Mesothelial cell of epicardium (in vitro differentiated cells): ENCODE measurements at places on chromosomes 11 and 22.

- DNase-seq = no peak
Observed at GRCh38 chr11:10392095-10393079, 62.7 kb upstream of the AMPD3 start.

GRCh38 chr11:68213135-68213515 is at the start of gene KMT5B:
KMT5B (minus strand) TSS chr11:68213296; CDS start chr11:68190076, 23,220 bp downstream.
- DNase-seq = no peak

- no peak for DNase-seq
Observed at GRCh38 chr11:2933375-2934020, 4.3 kb upstream of the PHLDA2 start.

GRCh38 chr11:15286465-15286864 is 171.7 kb downstream of the INSC start:
- no peak for DNase-seq

DNA sequence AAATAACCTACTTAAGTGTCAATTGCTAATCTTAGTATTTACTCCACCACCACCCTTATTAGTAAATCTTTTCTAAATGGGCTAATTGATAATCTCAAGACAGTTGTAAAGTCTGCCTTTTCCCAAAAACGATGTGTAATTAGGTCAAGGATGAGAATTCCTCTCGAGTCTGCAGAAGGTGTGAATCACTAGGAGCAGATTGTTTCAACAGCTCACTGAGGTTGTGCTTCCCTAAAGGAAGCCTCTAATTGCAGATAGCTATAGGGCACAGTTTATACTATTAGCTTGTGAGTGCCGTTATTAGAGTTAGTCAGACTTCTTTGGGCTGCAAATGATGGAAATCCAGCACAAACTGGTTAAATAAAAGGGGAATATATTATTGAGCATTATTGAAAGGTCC is 84.9 kb downstream of the C11orf91 start:
- no peak for DNase-seq

- no peak for DNase-seq
Observed at GRCh38 chr11:110345743-110346142, 49.3 kb upstream of the RDX start.

GRCh38 chr22:48895831-48896765 is 931.6 kb downstream of the BRD1 start:
- peak; percentile 24 for DNase-seq

DNA sequence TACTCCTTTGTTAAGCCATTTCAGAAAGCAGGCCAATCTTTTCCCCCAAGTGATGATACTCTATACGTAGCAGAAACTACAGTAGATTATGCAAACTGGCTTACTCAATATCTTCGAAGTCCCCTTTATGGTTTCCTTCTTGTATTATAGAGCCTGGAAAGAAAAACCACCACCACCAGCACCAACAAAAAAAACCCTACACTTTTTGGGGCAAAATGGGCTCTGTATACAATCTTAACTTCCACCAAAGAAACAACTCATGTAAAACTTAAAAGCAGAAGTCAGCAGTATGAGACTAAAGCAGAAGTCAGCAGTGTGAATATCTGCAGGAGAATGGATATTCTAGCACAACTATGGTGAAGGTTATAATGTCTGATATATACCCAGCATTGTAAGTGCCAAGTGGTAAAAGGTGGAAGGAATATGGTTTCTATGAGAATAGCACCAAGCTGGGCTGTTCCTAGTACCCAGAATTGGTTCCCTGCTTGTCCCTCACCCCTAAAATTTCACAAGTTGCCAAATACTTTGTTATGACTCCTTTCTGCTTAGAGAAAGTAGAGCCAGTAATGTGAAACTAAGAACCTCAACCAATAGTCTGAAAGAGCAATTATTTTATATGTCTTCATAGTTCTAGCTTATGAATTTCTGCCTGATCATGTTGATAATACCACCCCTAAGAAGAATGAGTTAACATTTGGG is 252.1 kb downstream of the SBF2 start:
- no peak for DNase-seq

- no peak for DNase-seq
Observed at GRCh38 chr22:45475063-45475747, 27.5 kb upstream of the FBLN1 start.

DNA sequence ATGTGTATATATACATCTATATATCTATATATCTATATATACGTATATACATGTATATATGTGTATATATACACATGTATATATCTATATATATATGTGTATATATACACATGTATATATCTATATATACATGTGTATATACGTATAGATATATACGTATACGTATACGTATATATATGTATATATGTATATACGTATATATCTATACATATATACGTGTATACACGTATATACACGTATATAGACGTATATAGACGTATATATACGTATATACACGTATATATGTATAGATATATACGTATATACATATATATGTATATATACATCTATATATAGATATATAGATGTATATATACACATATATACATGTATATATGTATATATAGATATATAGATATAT is 25.1 kb upstream of the CAPRIN1 start:
- no peak for DNase-seq

DNA sequence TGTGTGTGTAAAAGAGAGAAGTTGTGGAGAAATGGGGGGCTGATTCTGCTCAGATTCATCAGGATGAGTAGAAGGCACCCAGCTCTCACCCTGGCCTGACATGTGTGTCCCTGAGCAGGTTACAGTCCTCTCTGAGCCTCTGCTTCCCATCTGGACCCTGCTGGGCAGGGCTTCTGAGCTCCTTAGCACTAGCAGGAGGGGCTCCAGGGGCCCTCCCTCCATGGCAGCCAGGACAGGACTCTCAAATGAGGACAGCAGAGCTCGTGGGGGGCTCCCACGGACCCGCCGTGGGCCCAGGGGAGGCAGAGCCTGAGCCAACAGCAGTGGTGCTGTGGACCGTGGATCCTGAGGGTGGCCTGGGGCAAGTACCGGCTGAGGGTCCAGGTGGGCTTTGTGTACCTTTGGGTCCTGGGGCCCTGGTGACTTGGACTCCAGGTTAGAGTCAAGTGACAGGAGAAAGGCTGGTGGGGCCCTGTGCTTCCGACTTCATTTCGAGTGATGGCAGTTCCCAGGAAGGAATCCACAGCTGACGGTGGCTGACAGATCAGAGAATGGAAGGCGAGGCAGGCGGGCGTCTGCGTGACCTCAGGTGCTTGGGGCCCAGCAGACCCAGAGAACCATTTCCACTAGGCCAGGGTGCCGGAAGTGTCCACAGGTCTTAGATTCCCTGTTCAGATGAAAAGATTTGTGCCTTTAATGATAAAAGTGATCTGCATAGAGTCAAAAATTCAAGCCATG is 21.9 kb downstream of the NEAT1 start:
- no peak for DNase-seq

DNA sequence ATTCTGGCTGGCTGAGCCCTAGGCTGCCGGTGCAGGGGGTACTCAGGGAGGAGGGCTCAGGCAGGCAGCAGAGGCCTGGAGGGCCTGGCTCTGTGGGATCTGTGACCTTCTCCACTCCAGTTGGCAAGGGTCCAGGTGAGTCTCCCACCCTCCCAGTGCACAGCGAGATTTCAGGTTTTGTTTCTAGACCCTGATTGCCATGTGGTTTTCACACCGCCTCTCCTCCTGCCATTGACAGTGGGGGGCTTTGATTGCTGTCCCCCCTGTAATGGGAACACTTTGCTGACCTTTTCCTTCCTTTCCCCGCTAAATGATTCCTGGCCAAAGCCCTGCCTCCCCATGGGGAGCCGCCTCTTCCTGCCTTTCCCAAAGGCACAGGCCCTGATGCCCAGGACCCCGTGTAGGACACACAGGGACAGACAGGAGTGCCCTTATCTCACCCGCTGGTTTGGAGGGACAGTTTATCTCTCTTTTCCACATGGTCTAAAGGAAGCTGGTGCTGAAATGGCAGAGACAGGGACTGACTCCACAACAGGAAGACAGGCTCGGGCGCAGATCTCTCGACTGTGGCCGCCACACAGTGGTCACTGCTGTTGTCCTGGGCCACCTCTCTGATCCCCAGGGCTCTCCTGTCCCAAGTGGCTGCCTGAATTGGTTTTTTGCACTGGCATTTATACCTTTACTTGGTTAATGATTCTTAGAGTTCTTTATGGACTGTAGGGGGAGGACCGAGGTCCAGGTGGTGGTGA is 43.4 kb downstream of the BCR start:
- no peak for DNase-seq

DNA sequence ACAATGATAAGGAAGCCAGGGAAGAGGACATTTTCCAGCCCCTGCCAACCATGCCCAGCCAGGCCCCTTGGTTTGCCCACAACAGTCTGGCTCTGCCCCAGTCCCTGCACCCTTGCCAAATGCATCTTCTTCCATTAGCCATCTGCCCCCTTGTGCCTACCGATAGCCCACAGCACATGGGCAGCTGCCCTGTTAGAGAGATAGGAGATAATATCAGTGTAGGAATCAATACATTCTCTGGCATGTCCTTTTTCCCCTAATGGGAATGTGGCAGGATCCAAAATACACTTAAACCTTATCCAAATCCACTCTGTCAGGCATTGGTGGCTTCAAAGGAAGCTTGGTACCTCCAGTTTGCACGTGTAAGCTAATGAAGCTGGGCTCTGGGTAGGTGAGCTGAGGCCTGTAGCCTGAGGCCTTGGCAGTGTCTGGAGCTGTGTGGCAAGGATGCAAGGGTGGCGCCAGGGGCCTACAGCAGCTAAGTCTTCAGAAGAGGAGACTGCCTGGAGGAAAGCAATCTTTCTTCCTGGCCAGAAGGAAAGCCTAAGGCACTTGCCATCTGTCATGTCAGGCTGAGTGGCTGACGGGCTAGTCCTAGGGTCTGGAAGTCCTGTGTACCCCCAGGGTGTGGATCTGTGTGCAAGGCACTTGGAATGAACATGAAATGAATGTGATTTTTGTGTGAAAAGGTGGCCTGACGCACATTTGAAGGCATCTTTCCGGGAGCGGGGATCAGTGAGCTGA is 164.2 kb upstream of the TBCEL start:
- DNase-seq = no peak

DNA sequence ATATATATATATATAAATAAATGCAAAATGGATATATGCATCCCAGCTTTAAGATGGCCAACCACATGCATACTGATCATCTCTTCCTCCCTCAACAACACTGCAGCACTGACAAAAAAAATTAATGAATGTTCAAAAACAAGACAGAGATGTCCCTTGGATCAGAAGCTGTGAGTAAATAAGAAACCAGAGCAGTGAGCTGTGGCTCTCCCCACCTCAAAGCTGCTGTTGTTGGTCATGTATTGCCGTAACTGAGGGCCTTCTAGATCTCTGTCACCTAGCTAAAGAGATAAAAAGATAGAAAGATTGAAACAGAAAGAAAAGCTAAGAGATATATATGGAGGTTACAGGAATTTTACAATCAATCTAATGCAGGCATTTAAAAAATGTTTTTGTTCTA is 15.5 kb upstream of the TMEM135 start:
- no peak for DNase-seq
